Activated T-helper 17 cell treated with anti-CD3 and anti-CD28 coated beads, Interleukin-2, amount 50 U/mL, for 72 hours (primary cell): ENCODE measurements at places on chromosomes 5 and 9. TPM values are rescaled to one million over a fixed set of nuclear protein-coding genes. Genes with fewer than 3 reads are reported as not detected.

Gene FREM1
- not detected for total RNA-seq

Gene SAXO1
- total RNA-seq = not detected

Gene PCDHB14
- not detected for total RNA-seq

Gene OTP
- total RNA-seq = not detected

Gene PTPDC1
- total RNA-seq = 6.2 TPM
